A549 treated with GW870086 at 1 μM for 4 hours (cell line): ENCODE measurements at places on chromosomes 5 and 9. TPM values are rescaled to one million over a fixed set of nuclear protein-coding genes. Genes with fewer than 3 reads are reported as not detected.

The TIGD6 gene
- 5.0 to 6.0 TPM (median 5.2 TPM) in 5 replicates for total RNA-seq

The GDNF gene
- 0.03 to 0.10 TPM (median 0.05 TPM) in 4 of 5 replicates, not detected in the other for total RNA-seq

The IRX2 gene
- 1.2 to 1.9 TPM (median 1.5 TPM) in 5 replicates for total RNA-seq

The NUTM2F gene
- not detected in 5 replicates for total RNA-seq

The PCDHB8 gene
- total RNA-seq: 0.24 to 0.39 TPM (median 0.32 TPM) in 5 replicates

The FOXD4L5 gene
- total RNA-seq: not detected in 5 replicates

The ARHGEF28 gene
- total RNA-seq: 10.2 to 12.3 TPM (median 11.9 TPM) in 5 replicates

The DDX4 gene
- not detected in 5 replicates for total RNA-seq

The WDR38 gene
- 0.10 to 0.15 TPM in 2 of 5 replicates, not detected in the others for total RNA-seq

The ZNF367 gene
- total RNA-seq: 3.4 to 5.5 TPM (median 4.5 TPM) in 5 replicates

The GALT gene
- 15.3 to 18.8 TPM (median 16.8 TPM) in 5 replicates for total RNA-seq

The CARD9 gene
- total RNA-seq: 0.82 to 1.9 TPM (median 1.2 TPM) in 5 replicates

The AP3B1 gene
- total RNA-seq: 28.5 to 34.9 TPM (median 31.3 TPM) in 5 replicates

The HTR1A gene
- not detected in 5 replicates for total RNA-seq

The PTPRD gene
- total RNA-seq: 0.10 to 0.25 TPM (median 0.16 TPM) in 5 replicates

The ADAMTS12 gene
- 6.6 to 9.2 TPM (median 7.6 TPM) in 5 replicates for total RNA-seq
